ENCODE measurements at places on chromosomes 1 and 21.

- no peak for DNase-seq
These were observed 319.2 kb downstream of the NTNG1 start for GRCh38 chr1:107460035-107460434.

- no peak for DNase-seq
These were observed 150.5 kb upstream of the COA6 start for GRCh38 chr1:234222561-234223280.

- DNase-seq = peak; percentile 5
These were observed 97.4 kb upstream of the KCNJ15 start for GRCh38 chr21:38159355-38159754.

DNA sequence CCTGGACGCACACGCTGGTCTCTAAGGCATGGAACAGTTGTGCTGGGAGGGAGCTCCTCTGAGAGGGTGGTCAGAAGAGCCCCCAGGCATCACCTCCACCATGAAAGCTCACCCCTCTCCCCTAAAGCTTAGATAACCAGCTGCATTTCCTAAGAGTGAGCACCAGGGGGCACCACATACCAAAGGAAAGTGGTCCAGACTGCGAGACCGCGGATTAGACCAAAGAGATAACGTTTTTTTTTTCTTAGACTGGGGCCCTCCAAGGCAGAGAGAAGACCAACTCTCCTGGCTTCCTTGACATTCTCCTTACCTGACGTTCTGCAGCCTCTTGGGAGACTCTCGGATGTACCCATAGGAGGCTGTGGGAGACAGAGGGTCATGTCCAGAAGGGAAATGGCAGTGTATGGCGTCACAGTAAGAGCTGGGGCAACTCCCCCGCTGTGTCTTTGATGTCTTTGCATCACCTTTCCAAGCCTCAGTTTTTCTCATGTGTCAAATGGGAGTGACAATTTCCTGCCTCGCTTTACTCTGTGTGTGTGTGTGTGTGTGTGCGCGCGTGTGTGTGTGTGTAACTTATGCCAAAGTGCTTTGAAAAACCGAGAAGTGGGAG, 12.3 kb upstream of the IFNLR1 start:
- DNase-seq = peak; percentile 65

GRCh38 chr1:202656951-202657646, 53.2 kb downstream of the SYT2 start:
- no peak for DNase-seq

- no peak for DNase-seq
These were observed 49.5 kb upstream of the RAB4A start for GRCh38 chr1:229221106-229222019.

GRCh38 chr1:7422966-7423365, 348.1 kb upstream of the VAMP3 start:
- no peak for DNase-seq

- no peak for DNase-seq
These were observed 311.0 kb downstream of the PTPRU start for GRCh38 chr1:29547300-29547699.
